IPS DF 6.9 (cell line): ENCODE measurements at places on chromosomes 6 and 20.

DNA sequence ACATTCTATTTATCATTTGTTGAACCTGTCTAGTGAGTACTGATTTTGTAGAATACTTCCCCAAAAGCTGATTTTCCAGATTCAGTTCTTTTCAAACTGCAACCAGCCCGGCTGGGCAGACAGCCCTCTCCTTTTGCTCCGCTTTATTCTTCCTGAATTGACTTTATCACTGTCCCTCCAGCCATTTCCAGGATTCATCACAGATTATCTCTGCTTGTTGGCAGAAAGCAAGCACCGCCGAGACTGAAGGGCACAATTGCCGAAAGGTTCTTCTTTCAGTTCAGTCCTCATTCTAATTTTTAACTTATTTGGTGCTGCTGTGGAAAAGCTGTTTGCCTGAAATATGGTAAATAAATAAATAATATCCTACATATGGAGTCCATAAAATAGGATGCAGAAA, 369.1 kb upstream of the FLRT3 start:
- no peak overlapping the region for H3K27ac ChIP-seq
- DNase-seq, result no peak
- H3K27me3 ChIP-seq, result no peaks in the 10 kb centered on the region
- H3K36me3 ChIP-seq, result no peaks in the 10 kb centered on the region

- H3K27ac ChIP-seq, result no peak overlapping the region
- no peaks in the 10 kb centered on the region for H3K36me3 ChIP-seq
- no peak overlapping the region for H3K4me3 ChIP-seq
- H3K4me1 ChIP-seq, result no peaks in the 10 kb centered on the region
- H3K27me3 ChIP-seq, result no peaks in the 10 kb centered on the region
- no peak for DNase-seq
Measured at GRCh38 chr20:37540001-37540400, 12.3 kb upstream of the BLCAP start.

GRCh38 chr6:98904096-98904495, 43.6 kb downstream of the FBXL4 start:
- no peak overlapping the region for H3K27ac ChIP-seq
- H3K4me3 ChIP-seq, result no peak overlapping the region
- H3K4me1 ChIP-seq, result no peaks in the 10 kb centered on the region
- no peaks in the 10 kb centered on the region for H3K27me3 ChIP-seq
- DNase-seq, result no peak

- H3K27ac ChIP-seq, result no peak overlapping the region
- no peaks in the 10 kb centered on the region for H3K27me3 ChIP-seq
- no peaks in the 10 kb centered on the region for H3K4me1 ChIP-seq
- H3K36me3 ChIP-seq, result no peaks in the 10 kb centered on the region
Measured at GRCh38 chr20:49435639-49436038, 46.8 kb downstream of the KCNB1 start.

- H3K27me3 ChIP-seq, result no peaks in the 10 kb centered on the region
- no peaks in the 10 kb centered on the region for H3K36me3 ChIP-seq
- no peaks in the 10 kb centered on the region for H3K4me1 ChIP-seq
- no peak for DNase-seq
Measured at GRCh38 chr20:14838663-14839628, 501.5 kb upstream of the FLRT3 start.

DNA sequence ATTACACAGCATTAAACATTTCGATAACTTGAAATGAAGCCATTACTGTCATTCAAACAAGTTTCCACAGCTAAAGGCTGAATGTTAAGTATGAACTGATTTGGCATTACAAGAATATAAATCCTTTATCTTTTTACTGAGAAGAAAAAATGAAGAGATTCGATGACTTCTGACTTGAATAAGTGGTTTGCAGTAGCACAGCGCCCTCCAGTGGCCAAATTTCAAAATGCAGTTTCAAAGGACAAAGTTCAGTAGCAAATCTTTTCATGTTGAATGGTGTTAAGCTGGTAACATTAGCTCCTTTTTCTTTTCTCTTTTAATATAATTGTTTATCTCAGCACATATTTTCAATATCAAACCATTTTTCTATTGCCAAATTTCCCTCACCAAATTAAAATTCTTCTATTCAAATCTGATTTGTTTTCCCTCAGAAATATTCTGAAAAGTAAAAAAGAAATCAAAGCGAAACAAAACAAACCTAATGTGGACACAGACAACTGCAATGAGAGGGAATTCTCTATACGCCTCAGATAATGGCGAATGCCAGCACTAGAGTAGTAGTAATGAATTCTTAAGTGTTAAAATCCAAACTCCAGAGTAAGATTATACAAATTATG, 145.7 kb downstream of the BTBD9 start:
- H3K4me1 ChIP-seq, result no peaks in the 10 kb centered on the region
- no peaks in the 10 kb centered on the region for H3K27me3 ChIP-seq
- no peaks in the 10 kb centered on the region for H3K36me3 ChIP-seq
- peak; percentile 74 for DNase-seq
- no peak overlapping the region for H3K4me3 ChIP-seq

GRCh38 chr20:15242773-15243172, 905.4 kb upstream of the FLRT3 start:
- no peak for DNase-seq
- no peaks in the 10 kb centered on the region for H3K36me3 ChIP-seq
- no peak overlapping the region for H3K4me3 ChIP-seq
- no peak overlapping the region for H3K27ac ChIP-seq
- no peaks in the 10 kb centered on the region for H3K27me3 ChIP-seq

DNA sequence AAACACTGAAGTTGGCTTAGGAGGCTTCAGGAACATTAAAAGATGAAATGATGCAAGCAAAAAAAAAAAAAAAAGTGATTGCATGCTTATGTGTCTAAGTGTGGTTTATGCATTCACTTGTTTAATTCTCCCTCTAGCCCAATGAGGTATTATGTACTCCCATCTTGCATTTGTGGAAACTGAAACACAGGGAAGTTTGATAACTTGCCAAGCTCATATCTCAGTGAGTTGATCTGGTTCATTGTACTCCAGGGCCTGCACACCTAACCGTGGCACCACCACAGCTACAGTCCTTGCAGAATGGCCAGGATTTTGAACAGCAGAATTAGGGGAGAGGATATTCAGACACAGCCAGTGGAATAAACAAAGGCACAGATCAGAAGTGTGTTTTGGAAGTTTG, 251.2 kb downstream of the TBC1D7 start:
- H3K4me1 ChIP-seq, result peaks cover 1% of the 10 kb centered on the region; the same call in 1 of the 2 replicates
- H3K27ac ChIP-seq, result no peak overlapping the region

DNA sequence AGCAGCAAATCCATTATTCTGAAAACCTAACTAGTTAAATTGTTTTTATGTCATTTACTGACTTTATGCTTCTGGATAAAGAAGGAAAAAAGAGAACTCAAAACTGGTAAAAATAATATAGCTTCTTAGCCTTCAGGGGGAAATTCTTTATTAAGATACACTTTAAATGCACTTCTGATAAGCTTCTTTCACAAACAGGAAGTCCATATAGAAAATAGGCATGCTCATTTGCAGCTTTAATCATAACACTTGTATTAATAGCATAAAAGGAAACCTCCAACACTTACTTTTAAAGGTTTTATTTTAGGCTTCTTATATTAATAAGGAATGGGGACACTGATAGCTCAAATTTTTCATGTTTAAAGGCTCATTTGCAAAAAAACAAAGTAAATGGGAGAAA, 538.0 kb upstream of the SLC35B3 start:
- no peak overlapping the region for H3K4me3 ChIP-seq
- H3K27ac ChIP-seq, result no peak overlapping the region
- H3K36me3 ChIP-seq, result no peaks in the 10 kb centered on the region
- no peaks in the 10 kb centered on the region for H3K4me1 ChIP-seq
- no peak for DNase-seq
- no peaks in the 10 kb centered on the region for H3K27me3 ChIP-seq

DNA sequence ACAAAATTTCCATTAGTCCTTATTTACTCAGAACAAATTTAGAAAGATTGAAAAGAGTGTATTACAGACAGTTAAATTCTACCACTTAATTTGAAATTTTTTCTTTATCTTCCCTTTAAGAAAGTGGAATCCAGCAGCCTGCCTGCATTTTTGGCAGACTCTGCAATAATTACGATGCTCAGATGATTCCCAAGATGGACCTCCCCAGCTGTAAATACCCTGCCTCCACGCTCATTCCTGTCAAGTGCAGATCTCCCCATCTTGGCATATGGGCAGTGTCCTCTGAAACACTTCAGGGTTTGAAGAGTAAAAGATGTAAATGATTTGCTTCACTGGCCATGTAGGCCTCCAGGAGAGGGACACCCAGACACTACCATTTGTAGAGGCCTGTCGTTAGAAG, 471.2 kb downstream of the PRKN start:
- no peak overlapping the region for H3K4me3 ChIP-seq
- no peaks in the 10 kb centered on the region for H3K27me3 ChIP-seq
- no peak overlapping the region for H3K27ac ChIP-seq
- H3K4me1 ChIP-seq, result no peaks in the 10 kb centered on the region
- H3K36me3 ChIP-seq, result no peaks in the 10 kb centered on the region

DNA sequence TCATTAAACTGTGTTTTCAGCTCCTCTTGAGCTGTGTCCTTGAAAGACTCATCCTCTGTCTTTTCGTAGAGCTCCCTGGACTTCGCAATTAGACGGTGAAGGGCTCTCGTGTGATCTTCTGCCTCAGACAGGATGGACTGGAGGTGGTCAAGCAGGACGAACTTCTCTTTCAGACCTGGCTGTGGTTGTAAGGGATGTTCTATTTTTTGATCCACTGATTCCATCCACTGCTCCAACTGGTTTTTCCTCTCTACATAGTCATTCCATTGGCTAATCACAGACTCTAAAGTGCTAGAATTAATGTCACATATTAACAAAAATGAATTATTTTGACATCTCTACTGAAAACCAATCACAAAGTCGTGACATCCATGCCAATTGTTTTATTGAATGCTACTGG, 250.1 kb downstream of the SYNE1 start:
- H3K4me1 ChIP-seq, result peaks cover 1% of the 10 kb centered on the region; the same call in 1 of the 2 replicates
- no peak for DNase-seq
- H3K4me3 ChIP-seq, result no peak overlapping the region
- H3K27me3 ChIP-seq, result no peaks in the 10 kb centered on the region
- no peak overlapping the region for H3K27ac ChIP-seq

- no peak overlapping the region for H3K27ac ChIP-seq
- DNase-seq, result no peak
- H3K4me3 ChIP-seq, result peak overlapping the region; percentile 46; the same call in 1 of the 2 replicates
- no peaks in the 10 kb centered on the region for H3K36me3 ChIP-seq
Measured at GRCh38 chr6:27667657-27668441, 194.9 kb upstream of the ZNF184 start.

GRCh38 chr6:112899541-112899940, 552.4 kb downstream of the RFPL4B start:
- H3K27ac ChIP-seq, result no peak overlapping the region
- H3K27me3 ChIP-seq, result no peaks in the 10 kb centered on the region
- no peak for DNase-seq
- no peaks in the 10 kb centered on the region for H3K36me3 ChIP-seq

DNA sequence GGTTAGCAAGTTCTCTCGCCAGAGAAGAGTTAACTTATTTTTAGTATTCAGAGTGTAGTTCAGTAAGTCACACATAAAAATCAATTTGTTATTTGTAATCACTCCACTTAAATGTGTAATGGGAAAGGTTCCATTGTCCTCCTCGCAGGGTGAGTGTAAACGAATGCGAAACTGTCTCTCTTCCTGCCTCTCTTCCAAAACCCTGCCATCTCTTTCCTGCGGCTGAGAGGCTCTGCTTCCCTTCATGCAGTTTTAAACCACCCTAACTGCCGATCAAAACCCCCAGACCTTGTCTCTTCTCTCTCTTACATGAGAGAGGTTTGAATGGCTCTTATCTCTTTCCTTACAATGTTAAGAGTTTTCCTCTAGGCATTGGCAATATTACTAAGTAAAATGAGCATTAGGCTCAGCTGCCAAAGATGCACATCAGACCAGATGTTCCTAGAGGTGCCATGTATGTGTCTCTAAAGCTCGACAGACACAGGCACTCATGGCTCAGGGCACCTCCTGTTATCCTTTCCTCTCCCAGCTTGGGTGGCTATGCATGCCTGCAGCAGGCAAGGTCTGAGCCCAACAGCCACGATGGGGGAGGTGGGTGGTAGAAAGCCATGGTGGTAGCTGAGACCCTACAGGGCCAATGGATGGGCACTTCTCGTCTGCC, 91.2 kb downstream of the JARID2 start:
- peaks cover 16% of the 10 kb centered on the region for H3K4me1 ChIP-seq
- no peak for DNase-seq
- no peak overlapping the region for H3K27ac ChIP-seq
- H3K4me3 ChIP-seq, result no peak overlapping the region
- no peaks in the 10 kb centered on the region for H3K27me3 ChIP-seq

GRCh38 chr20:63121246-63121645, 94.7 kb downstream of the YTHDF1 start:
- H3K27me3 ChIP-seq, result no peaks in the 10 kb centered on the region
- no peak overlapping the region for H3K4me3 ChIP-seq
- no peaks in the 10 kb centered on the region for H3K36me3 ChIP-seq
- DNase-seq, result no peak
- peaks cover 1% of the 10 kb centered on the region for H3K4me1 ChIP-seq
- H3K27ac ChIP-seq, result no peak overlapping the region

DNA sequence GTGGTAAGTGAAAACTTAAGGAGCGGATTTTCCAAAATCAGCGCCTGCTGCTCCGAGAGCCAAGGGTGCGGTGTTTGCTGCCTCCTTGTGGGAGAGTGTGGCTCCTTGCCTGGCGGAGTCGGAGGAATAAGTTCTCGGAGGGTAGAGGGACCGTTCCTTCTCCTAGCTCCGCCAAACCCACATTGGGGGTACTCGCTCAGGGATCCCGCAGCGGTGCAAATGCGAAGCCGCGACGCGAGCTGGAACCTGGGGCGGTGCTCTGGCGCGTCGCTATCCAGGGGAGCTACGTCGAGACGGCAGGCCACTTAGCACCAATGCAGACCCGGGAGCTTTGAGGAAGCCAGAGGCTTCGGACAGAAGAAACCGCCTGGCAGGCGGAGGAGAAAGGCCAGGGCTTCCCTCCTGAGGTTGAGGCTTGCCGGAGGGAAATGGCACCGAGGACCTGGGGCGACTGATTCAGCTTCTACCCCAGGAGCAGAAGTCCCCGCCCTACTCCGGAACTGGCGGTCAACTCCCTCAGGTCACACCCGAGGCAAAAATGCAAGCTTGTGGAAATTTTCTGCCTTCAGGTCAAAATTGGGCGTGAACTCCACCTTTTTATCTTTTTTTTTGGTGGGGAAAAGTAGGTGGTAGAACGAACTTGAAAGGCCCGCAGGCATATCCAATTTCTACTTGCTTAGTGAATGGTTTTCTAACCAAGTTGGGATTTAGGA, 5.7 kb upstream of the DDX43 start:
- no peaks in the 10 kb centered on the region for H3K27me3 ChIP-seq
- peak; percentile 80 for DNase-seq
- no peaks in the 10 kb centered on the region for H3K4me1 ChIP-seq
- no peak overlapping the region for H3K27ac ChIP-seq
- peak overlapping the region; percentile 34 for H3K4me3 ChIP-seq

- DNase-seq, result no peak
- no peaks in the 10 kb centered on the region for H3K36me3 ChIP-seq
- H3K4me1 ChIP-seq, result no peaks in the 10 kb centered on the region
- no peak overlapping the region for H3K27ac ChIP-seq
Measured at GRCh38 chr6:164928057-164928727, 381.2 kb downstream of the C6orf118 start.

GRCh38 chr6:150142670-150143515, at the start of gene PPP1R14C:
Gene PPP1R14C (plus strand): TSS chr6:150143044. CDS start chr6:150143193, 149 bp downstream.
- H3K36me3 ChIP-seq, result no peaks in the 10 kb centered on the region
- H3K27me3 ChIP-seq, result peaks cover 39% of the 10 kb centered on the region
- no peak for DNase-seq
- H3K27ac ChIP-seq, result no peak within 1 kb of the TSS
